ENCODE measurements at places on chromosomes 12 and 14.

DNA sequence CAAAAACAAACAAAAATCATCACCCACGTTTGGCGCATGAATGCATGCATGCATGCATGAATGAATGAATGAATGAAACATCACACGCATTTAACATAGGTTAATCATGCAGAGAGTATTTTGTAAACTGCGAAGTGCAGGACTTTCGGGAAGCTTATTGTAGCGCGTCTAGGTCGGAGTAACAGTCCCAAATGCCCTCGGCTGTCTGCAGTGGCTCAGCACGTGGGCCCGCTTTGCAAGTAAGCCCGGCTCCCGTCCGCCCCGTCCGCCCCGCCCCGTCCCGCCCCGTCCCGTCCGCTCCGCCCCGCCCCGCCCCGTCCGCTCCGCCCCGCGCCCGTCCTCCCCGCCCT is 263 bp upstream of the IFT81 start:
- no peak for DNase-seq

GRCh38 chr14:72607386-72608130 is 286.3 kb downstream of the DPF3 start:
- no peak for DNase-seq

DNA sequence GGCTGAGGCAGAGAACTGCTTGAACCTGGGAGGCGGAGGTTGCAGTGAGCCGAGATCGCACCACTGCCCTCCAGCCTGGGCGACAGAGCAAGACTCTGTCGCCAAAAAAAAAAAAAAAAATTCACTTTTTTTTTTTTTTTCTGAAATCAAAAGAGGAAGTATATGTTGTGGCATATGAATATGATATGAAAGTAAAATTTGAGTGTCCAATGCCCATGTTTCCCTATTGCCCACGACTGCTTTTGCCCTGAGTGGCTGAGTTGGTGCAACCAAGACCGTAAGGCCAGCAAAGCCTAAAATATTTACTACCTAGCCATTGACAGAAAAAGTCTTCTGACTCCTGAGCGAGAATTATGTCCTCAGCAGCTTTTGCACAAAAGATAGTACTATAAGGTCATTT is 101.7 kb upstream of the PARP11 start:
- DNase-seq: no peak

- peak; percentile 44 for DNase-seq
Measured at GRCh38 chr12:10386857-10387256, 3.0 kb downstream of the KLRK1 start.

- peak; percentile 3 for DNase-seq
Measured at GRCh38 chr12:13503094-13503835, 306.7 kb downstream of the EMP1 start.
